ENCODE measurements at places on chromosomes 7 and 10.

GRCh38 chr7:150439967-150440366 lies 10.5 kb upstream of the GIMAP8 start:
- no peak for DNase-seq

GRCh38 chr7:112411186-112411795 lies 39.0 kb upstream of the IFRD1 start:
- no peak for DNase-seq

DNA sequence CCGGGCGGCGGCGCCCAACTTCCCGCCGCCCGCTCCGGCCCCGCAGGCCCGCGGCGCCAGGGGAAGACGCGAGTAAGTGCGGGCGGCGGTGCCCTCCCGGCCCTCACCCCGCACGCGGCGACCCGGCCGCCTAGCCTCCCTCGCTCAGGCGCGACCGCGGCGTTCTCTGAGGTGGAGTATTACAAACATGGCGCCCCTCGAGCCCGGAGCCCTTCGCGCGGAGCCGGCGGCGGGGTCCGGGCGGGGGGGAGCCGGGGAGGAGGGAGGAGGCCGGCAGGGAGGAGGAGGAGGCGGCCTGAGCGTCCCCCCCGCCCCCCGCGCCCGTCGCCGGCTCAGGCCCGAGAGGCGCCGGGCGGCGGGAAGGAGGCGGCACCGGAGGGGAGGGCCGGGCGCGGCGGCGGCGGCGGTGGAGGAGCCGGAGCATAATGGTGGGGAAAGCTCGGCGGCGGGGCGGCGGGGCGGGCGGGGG lies at the start of gene ZMYND11:
TSS of gene ZMYND11 (plus strand) at position 324 of the 469 bp plus-strand sequence. CDS start 44,558 bp downstream, outside the sequence.
- no peak for DNase-seq

- no peak for DNase-seq
Observed at GRCh38 chr10:104329735-104330134, 8.5 kb downstream of the ITPRIP start.

DNA sequence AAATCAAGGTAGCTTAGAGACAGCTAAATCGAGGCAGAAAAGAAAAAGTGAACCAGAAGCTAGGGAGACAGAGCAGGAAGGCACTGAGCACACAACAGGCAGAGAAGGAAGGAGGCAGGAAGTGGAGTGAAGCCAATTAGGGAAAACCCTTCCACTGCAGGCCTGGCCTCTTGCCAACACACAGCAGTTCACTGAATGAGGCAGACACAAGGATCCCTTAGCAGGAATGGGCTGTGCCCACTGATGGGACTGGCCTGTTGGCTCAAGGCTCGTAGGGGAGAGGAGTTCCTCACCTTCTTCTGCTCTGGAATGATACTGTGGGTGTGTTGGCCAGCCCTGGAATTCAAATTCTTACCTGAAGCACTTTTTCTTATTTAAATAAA lies 220.3 kb upstream of the STK17A start:
- DNase-seq, result no peak

GRCh38 chr7:44470135-44470479 lies 20.4 kb downstream of the NUDCD3 start:
- no peak for DNase-seq

DNA sequence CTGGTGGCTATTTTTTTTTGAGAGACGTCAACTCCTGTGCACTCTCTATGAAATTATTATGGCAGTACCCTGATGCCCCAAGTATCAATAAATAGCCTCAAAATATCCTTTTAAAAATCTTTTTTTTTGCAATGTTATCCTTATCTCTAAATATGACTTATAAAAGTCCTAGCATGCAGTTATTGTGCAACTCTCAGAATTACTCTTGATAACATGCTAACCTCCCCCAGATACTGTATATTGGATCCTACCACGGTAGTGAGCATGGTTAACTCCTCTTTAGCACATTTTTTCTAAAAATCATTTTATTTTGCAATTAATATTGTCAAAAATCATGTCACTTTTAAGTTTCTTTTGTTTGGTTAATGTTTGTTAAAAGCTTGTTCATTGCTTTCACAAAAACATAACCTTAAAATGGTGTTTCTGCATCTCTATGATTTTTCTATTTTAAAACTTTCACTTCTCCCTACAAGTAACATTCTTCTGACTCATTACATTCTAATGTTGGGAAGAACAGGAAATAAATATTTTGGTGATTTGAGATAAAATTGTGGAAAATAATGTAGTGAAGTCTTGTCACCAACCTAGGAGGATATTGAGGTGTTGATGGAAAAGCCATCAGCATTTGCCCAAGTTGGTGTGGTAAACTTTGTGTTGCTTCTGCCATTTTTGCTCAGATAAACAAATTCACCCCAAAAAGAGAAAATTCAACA lies 42.1 kb upstream of the ADRA2A start:
- DNase-seq, result no peak

- no peak for DNase-seq
Observed at GRCh38 chr10:47246406-47247147, 53.4 kb upstream of the GDF10 start.

DNA sequence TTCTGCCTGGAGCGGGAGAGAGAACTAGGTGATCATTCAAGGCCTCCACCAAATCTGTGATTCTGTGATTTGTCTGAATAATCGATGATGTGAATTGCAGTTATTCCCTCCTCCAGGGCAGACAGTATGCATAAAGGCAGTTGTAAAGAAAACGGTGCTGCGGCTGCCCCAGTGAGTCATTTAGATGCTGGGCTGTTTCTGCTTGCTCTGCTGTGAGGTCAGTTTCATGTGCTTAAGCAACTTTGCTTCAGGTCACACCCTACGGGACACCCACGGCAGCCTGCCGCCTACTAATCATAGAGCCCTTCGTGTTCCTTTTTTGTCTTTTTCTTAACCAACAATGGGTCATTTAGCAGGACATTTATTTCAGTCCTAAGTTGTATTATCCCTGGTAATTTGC lies 158.1 kb upstream of the PITRM1 start:
- no peak for DNase-seq

DNA sequence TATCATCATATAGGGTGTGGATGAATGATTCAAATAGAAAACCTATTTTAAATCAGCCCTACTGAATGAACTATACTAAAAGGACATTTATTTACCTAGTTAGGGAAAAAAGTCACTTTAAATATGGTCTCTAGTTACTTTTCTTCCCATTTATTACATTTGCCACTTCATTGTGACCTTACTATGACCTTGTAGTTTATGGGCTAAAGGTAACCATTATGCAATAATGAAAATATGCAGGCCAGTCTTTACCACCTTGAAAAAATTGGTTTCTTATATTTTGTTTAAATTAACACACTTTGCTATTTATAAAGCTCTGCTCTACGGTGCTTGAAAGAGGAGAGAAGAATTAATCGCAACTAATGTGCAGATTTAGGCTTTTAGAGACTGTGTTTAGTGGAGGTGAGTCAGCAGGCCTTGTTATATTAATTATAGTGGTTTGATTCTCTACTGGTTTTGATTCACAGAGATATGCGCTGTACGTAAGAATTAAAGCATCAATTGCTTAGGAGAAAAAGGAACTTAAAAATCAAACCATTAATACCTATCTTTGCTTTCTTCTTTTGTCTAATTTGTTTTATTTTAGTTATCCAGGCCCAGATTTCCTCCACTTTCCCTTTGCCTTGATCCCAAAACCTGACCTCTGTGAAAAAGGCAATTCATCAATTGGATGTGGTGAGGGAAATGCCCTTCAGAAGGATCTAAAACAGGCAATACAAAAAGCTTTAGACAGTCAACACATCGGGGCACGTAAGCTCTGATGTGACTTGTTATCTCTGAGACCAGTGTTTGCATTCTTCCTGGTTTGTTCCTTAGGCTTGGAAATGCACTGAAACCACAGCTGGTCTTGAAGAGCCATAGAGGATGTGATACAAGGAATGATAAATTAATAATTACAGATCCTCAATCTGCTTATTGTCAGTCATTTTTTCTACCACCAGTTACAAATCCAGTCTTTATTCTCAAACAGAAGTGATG lies 141.2 kb upstream of the HDAC9 start:
- DNase-seq, result no peak

DNA sequence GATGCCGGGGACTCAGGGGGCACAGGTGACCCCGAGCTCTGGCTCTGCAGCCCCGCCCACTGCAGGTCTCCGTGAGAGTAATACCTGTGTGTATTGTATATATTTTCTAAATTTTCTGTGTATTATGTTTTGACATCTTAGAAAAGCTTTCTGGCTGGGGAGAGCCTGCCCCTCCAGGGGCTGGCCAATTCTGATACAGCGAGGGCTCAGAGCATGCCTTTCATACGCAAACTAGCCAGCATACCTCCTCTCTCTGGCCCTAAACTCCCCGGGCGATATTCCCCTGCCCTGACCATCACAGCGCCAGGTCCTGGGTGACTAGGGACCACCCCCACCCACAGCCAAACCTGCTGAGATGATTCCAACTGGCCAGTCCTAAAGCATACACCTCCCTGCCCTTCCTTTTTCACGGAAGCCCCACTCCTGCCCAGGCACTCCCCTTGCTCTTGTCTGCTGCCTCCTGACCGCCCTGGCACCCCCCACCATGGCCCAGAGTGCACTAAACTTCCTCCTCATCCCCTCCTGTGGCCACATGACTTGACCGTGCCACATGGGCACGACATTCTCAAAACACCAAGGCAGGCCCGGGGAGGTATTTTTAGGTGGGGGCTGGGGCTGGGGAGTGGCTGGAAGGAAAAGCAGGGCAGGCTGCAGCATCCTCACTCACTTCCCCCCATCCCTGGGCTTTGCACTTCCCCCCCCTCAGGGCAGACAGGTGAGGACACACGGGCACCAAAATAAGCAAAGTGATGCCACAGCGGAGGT lies 61.5 kb downstream of the INSIG1 start:
- DNase-seq, result no peak

DNA sequence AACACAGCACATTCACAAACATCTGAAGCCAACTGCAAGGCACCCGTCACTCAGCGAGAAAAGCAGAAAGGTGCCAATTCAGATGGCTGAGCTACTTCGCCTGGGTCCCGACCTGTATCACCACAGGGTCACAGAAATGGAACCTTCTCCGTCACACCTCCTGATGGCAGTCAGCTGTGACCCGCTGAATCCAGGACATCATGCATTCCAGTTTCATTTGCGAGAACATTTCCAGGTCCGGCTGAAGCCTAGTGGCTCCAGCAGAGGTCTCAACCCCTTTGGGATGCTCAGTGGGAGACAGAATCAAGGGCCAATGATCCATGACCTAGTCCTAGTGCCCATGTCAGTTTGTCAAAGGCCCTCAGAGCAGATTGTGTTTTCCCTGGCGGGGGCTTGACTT lies 193.6 kb upstream of the KLF14 start:
- DNase-seq, result no peak

GRCh38 chr10:102601639-102602038 lies 42.6 kb upstream of the TRIM8 start:
- DNase-seq, result no peak

DNA sequence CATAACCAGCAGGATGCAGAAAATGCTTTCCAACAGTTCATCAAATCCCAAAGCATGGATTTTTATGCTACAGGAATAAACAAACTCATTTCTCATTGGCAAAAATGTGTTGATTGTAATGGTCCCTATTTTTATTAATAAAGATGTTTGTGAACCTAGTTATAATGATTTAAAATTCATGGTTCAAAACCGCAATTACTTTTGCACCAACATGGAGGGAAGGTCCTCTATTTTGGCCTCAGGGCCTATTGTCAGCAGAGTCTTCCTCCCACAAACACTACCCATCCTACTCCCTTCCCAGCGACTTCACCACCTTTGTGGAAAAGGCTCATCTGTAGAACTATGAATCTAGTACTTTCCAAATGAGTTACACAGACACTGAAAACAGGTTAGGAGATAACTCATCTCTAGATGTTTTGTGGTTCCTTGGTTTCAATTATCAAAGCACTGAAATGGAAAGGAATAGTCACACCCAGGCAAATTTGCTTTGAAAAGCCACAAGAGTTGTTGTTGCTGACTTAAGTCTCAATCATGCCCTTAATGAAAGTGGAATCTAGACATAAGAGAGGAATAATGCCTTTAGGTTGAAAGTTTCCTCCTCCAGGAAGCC lies 59.4 kb upstream of the FRMD4A start:
- DNase-seq, result no peak

- no peak for DNase-seq
Observed at GRCh38 chr10:110355922-110356627, 51.4 kb upstream of the SMNDC1 start.

DNA sequence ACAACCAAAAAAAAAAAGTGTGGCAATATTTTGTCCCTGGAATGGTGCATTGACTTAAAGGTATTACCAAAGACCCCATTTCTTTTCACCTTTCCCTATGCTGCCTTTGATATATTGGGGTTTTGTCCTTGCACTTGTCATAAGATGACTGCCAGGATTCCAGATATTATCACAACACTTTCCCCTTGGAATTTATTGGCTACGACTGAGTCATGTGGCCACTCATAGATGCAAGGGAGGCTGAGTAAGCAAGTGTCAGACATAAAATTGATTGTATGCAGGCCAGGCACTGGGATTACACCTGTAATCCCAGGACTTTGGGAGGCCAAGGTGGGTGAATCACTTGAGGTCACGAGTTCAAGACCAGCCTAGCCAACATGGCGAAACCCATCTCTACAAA lies 83.6 kb downstream of the PPP1R3C start:
- no peak for DNase-seq

DNA sequence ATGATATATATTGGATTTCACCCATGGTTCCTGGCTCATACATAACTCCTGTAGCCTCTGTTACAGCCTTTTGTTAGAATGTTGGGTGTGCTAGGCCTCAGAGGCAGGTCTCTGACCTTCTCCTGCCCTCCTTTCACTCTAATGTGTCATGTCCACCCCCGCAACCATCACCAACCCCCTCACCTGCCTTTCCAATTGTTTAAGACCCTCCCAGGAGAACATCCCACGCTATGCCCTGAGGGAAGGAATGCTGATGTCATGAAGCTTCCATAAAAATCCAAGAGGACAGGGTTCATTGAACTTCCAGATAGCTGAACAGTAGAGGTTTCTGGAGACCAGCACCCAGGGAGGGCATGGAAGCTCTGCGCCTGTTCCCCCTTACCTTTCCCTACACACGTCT lies 30.8 kb upstream of the C10orf67 start:
- no peak for DNase-seq

GRCh38 chr10:102752934-102753664 lies 9.4 kb downstream of the WBP1L start:
- DNase-seq, result no peak

DNA sequence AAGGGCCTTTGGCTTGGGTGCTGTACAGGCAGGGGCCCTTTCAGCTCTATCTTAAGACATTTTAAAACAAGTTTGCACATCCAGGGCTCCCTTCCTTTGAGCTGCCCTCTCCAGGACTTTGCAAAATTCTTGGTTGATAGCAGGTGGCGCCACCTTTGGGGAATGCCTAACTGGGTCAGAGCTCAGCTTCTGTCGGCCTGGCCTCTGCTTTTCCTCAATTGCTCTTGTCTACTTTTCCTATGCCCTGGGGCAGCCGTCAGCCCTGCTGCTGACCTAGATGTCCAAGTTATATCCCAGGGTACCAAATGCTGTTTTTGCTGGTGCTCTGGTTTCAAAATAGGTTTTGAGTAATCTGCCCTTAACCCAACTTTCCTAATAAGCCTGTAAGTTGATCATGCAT lies 65.8 kb downstream of the APBB1IP start:
- no peak for DNase-seq
